ENCODE measurements at places on chromosomes 1 and 21.

GRCh38 chr1:235759336-235759735, 107.4 kb downstream of the LYST start:
- no peak for DNase-seq

DNA sequence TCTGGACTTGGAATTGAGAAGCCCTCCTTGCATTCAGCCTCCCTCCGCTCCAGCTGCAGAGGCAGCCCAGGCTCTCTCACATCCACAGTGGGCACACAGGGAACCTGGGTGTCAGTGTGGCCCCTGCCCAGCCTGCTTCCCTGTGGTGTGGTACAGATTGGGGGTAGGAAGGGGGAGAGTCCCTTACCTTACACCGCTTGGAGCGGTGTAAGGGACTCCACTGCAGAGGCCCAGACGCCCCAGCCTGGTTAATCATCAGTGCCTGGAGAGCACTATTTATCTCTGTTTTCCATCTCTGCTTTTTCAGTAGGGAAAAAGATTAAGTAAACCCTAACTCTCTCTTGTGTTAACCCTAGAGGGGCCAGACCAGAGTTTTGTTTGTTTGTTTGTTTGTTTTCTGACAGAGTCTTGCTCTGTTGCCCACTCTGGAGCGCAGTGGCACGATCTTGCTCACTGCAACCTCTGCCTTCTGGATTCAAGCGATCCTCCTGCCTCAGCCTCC, 803 bp upstream of the RHBG start:
- no peak for DNase-seq

DNA sequence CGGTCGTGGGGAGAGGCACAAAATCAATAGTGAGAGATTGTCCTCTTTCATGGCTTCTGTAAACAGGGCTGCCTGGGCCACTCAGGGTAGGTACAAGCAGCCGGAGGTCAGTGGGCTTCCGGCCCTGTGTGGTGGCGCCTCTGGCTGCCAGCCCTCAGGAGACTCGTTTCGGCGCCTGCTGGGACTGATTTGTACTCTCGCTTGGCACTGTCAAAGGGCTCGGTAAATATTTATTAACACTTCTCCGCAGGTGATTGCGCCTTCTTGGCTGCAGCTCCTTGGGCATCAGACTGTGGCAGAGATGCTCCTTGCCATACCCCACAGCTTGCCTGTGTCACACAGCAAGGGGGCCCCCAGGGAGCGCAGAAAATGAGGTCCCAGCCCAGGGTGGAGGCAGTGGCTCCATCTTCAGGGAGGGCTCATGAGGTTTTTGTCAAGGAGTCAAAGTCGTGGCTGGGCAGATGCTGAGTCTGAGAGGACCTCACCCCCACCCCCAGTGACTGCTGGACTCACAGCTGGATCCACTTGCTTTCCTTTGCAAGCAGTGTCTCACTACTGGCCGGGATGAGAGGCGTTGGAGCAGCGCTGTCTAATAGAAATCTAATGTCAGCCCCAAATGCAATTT, 262.5 kb downstream of the GRIK3 start:
- DNase-seq, result no peak

GRCh38 chr1:36778740-36779139, 255.6 kb downstream of the GRIK3 start:
- no peak for DNase-seq

GRCh38 chr21:34179204-34179935, 106.0 kb downstream of the MRPS6 start:
- DNase-seq, result no peak

DNA sequence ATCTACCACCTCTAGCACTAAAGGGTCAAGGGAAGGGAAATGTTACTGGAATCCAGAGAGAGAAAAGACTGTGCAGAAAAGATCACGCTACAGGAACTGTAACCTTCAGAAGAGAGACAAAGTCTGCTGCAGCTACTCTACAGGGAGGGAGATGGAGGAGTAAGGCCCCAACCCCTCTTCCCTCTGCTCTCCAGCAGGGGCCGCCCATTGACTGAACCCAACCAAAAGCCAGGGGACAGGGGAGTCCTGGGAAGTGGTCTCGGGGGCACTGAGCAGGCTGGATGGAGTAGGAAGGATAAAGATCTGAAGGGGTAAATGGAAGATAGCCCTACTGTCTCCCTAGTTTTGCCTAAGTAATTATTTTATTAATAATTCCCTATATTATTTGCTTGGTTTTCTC, 72.8 kb upstream of the NR5A2 start:
- DNase-seq, result no peak

- no peak for DNase-seq
These were observed 274.9 kb downstream of the NUF2 start for GRCh38 chr1:163596541-163597258.

- no peak for DNase-seq
These were observed 17.7 kb downstream of the MECR start for GRCh38 chr1:29213055-29213454.

DNA sequence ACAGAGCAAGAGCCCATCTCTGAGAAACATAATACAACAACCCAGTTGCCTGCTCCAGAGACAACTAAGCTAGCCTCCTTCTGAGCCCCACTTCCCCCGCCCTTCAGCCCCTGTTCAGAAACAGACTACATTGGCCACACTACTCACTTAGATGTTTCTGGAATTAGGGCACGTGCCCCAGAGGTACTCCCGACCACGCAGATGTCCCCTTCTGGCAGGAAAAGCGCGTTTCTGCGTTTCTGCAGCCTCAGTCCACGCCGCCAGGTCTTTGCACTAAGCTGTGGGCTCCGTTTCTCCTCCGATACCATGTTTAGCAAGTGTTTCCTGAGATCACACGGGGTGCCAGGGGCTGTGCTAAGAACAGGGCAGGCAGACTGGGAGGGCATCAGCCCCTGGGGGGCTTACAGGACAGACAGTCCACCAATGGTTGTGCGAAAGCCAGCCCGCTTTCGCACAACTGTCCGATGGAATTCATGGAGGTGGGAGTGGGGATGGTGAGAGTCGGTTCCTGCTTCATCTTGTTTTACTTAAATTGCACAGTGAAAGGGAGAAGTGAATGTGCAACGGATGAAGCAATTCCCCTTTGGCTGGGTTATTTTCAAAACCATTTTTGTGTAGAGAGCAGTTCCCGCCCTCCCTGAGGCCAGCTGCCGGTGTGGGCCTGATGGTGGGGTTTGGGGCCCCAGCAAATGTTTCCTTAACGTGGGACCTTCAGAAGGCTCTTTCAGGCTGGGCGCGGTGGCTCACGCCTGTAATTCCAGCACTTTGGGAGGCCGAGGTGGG, 2.7 kb downstream of the PIK3CD start:
- DNase-seq, result no peak

GRCh38 chr1:244234009-244234643, 183.0 kb downstream of the ZBTB18 start:
- no peak for DNase-seq

GRCh38 chr1:8133190-8133589, 107.1 kb upstream of the ERRFI1 start:
- DNase-seq, result no peak

DNA sequence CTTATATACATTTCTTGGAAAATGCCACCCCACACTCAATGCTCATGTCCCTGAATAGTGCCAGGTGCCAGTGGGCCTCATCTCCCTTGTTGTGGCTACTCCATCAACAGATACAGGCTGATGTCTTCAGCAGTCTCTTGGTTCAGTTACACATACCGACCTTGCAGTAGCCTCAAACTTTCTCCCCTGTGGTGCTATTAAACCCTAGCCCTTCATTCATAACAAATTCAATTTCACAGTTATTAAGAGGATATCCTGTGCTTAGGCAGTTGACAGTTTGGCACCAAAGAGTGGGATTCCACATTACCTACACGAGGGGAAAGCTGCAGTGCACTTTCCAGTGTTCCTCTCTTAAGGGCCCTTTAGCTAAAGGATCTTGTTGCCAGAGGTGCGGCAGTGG, 35.9 kb upstream of the CAMK1G start:
- DNase-seq, result no peak

- no peak for DNase-seq
These were observed 4.4 kb downstream of the SUCO start for GRCh38 chr1:172537366-172537765.

GRCh38 chr1:177780096-177780700, 189.7 kb downstream of the SEC16B start:
- DNase-seq, result no peak

GRCh38 chr1:174358786-174359453, 88.8 kb upstream of the GPR52 start:
- no peak for DNase-seq

GRCh38 chr21:31262728-31263127, 81.3 kb downstream of the TIAM1 start:
- DNase-seq, result no peak

DNA sequence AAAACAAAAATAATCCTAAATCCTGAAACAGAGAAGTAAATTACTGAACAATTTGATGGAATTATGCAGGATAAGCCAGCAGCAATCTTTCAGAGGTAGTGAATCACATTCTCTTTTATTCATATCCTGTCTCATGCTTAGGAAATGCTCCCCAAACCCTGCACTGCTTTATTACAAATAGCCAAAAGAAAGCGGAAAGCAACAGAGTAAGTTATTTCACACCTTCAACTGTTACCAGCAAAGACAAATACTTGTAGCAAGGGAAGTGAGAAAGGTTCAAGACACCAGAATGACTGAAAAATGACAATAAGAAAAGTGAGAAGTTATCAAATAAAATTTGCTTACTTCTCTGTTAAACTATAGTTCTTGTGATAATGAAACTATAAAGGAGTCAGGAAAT, 6.2 kb downstream of the ZRANB2 start:
- no peak for DNase-seq

DNA sequence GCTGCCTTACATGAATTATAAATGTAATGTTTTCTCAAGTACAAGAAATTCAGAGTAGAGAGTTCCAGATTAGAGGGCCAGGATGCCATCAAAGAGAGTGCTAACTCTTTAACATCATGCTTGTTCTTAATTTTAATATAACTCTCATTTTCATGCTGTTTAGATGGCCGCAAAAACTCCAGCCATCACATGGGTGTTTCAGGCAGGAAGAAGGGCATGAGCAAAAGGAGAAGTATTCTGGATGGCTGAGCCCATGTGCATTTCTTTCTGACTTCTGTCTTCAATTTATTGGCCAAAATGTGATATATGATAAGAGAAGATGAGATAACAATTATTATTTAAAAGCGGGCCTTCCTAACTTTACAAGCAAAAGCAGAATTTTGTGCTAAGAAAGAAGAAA, 1328.6 kb downstream of the MRPL39 start:
- DNase-seq, result no peak

DNA sequence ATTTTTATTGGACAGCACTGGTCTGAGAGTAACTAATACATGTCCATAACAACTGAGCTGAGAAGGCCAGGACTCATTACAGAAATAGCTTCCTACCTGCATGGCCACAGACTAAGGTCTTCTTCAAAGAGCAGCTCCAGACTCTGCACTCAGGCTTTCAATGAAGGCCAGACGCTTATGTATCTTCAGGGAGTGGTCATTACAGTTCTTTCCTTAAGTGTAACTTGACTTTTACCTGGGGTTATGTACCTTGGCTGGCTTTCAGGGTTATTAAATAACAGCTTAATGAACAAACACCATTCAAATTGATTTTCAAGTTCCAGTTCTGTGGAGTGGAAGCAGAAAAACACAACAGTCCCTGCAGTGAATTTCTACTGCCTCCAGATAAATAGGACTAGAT, 23.8 kb upstream of the SLC22A15 start:
- no peak for DNase-seq

- peak; percentile 9 for DNase-seq
These were observed 685 bp upstream of the VAMP4 start for GRCh38 chr1:171742577-171742922.

DNA sequence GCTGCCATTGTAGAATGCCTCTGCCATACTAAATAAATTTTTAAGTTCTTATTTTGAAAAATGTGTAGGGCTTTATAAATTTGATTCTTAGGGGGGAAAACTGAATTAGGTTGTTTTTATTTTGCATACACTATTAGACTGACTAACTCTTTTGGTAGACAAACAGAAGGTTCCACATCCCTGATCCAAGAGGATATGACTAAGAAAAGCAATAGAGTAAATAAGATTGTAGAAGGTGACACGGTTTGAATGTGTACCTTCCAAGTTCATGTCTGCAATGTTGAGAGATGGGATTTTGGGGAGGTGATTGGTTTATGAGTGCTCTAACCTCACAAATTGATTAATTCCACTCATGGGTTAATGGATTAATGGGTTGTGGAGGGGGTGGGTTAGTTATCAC, 127.9 kb downstream of the GLUL start:
- no peak for DNase-seq

DNA sequence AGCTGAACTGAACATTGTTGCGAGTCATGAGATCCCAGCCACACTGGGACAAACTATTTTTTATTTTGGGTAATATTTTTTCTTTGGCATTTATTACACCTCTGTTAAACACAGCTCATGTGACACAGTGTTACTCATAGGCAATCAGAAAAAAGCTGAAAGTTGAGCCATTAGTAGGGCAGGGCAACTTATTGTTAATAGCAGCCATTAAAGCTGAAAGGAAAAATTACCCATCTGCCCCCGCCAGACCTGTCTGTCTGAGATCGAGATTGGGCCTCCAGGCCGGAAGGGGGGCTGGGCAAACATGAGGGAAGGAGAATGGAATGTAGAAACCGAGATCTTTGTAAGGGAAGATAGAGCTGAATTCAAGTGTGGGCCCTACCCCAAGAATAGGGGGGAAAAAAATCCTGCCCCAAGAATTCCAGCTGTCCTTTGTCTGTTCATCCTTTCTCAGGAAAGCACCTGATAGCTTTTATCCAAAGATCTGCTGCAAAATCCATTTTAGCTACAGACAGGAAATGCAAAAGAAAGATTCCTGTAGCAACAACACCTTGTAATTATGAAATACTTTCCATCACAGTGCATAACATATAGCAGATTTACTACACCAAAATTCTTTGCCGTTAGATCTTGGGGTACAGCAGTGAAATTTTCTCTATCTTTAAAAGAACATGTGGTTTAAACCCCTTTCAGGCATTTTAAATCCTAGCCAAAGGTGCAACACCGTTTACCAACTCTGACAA, 212.8 kb downstream of the PBX1 start:
- no peak for DNase-seq

- DNase-seq, result no peak
These were observed 144.6 kb downstream of the PGBD5 start for GRCh38 chr1:230281556-230281955.

DNA sequence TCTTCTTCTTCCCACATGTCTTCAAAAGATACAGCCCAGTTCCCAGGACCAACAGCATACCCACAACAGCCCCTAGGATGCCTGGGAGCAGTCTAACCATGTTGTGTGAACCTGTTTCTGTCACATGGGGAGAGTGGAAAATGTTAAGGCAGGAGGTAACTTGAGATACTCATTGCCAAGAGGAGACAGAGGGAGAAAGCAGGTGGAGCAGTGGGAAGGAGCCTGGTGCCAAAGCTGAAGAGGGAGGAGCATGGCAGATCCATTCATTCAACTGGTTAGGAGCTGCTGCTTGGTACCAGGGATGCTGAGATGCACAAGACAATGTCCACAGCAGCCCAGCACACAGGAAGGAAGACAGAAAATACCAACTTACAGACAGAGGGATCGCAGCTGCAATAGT, 149.8 kb upstream of the ETV3 start:
- DNase-seq, result no peak

GRCh38 chr1:153526132-153526543, 9.7 kb downstream of the S100A6 start:
- DNase-seq, result peak; percentile 47

- no peak for DNase-seq
These were observed 482.0 kb downstream of the SETD4 start for GRCh38 chr21:35578347-35578782.

- DNase-seq, result no peak
These were observed 79.6 kb downstream of the NME7 start for GRCh38 chr1:169288011-169288414.

Data from substantia nigra (tissue), 51 donors.